ENCODE measurements at places on chromosomes 16 and 17. TPM values are rescaled to one million over a fixed set of nuclear protein-coding genes. Genes with fewer than 3 reads are reported as not detected.

The C17orf78 gene
- total RNA-seq: not detected

The SGF29 gene
- 11.3 TPM for total RNA-seq

The SPAG5 gene
- total RNA-seq: 3.9 TPM

The OR1A1 gene
- not detected for total RNA-seq

The KRTAP2-2 gene
- total RNA-seq: not detected
